Left colon (tissue), 2 donors: ENCODE measurements at places on chromosomes 3 and 15.

DNA sequence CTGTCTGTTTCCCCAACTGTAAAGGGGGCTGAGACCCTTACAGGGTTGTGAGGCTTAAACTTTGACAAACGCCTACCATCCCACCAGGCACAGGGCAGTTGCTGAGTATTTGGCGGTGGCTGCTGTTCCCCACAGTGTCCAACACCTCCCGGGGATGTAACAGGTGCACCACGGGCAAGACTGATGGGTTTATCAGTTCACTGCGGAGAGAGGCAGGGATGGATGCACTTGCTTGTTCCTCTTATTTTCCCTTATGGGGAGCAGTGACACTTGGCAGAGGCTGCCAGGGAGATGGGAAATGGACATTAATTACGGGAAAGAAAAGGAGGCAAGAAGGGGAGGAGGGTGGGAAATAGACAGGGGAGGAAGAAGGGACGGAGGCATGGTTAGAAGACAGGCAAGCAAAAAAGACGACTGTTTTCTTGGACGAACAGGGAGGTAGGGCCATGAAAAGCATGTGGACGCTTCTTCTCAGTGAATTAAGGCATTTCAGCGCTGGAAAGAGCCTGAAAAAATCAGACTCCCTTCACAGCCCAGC is 16.6 kb upstream of the ADIPOQ start:
- no peak for DNase-seq

- DNase-seq = peak; percentile 50
Observed at GRCh38 chr15:70258369-70259027, 160.8 kb upstream of the TLE3 start.

GRCh38 chr3:165854696-165855095 is 17.5 kb upstream of the BCHE start:
- DNase-seq = no peak

GRCh38 chr15:55526559-55527036 is 18.6 kb upstream of the DNAAF4 start:
- no peak for DNase-seq

DNA sequence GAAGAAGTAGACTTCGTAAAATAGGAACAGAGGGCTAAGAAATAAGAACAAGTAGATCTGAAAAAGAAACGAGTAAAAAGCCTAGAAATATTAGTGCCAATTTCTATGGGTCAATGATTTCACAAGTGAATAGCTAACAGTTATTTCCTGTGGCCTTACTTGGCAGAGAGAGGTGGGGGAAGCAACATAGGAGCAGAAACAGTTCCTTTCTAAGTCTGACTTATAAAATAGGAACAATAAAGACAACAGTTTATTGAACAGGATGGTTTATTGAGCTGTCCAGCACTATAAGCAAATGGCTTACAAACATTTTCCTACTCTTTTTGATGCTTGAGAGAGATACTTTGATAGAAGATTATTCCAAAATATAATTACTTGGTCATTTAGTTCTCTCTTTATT is 37.9 kb downstream of the AGTR1 start:
- no peak for DNase-seq
